ENCODE measurements at places on chromosomes 3 and 15.

GRCh38 chr3:178777718-178778411 lies 241.6 kb downstream of the KCNMB2 start:
- DNase-seq: no peak

DNA sequence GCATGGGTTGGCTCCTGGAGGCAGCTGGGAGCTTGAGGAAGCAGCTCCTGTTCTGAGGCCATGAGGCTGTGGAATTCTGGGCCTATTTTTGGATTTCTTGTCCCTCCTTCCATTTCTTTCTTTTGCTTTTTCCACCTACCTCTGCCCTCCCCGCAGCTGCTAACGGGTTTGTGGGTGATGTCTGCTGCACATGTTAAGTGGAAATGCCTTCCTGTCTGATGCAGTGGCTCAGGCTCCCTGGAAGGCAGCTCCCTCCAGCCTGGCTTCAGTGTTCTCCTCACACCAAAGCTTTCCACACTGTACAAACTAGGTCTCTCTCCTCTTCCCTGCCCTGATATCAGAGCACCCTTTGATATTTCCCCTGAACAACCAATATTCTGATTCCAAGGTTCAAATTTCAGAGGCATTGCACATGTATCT lies 33.8 kb upstream of the ESYT3 start:
- DNase-seq: no peak

DNA sequence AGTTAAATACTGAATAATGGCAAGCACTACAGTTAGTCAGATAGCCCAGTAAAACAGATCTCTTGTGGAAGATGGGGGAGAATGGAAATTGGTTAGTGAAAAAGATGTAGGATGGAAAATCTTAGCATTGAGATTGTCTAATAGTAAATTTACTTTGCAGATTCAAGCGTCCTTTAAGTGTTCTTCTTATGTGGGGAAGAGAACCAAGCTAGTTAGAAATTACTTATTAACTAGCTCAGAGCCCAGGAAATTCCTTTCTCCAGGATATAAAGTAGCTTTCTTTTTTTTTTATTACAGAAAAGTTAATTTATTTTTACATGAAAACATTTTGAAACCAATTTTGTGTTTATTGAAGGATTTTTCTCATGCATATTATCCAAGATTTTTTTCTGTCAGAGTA lies 36.7 kb downstream of the TIPARP start:
- no peak for DNase-seq

DNA sequence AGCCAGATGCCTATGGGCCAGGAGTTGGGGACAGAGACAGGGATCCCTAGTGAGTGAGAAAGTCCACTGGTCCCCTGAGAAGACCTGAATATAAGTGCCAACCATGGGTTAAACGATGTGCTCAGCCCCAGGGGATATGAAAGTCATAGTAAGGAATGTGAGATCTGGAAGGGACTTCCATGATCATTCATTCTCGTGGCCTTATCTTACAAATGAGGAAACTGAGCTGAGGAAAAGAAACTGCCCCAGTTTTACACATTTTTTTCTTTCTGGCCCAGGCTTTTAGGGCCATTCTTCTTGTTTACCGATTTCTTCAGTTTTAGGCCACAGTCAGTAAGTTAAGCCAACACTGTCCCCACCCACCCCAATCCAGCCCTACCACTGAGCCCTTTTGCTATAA lies 11.1 kb downstream of the CD80 start:
- DNase-seq: no peak

DNA sequence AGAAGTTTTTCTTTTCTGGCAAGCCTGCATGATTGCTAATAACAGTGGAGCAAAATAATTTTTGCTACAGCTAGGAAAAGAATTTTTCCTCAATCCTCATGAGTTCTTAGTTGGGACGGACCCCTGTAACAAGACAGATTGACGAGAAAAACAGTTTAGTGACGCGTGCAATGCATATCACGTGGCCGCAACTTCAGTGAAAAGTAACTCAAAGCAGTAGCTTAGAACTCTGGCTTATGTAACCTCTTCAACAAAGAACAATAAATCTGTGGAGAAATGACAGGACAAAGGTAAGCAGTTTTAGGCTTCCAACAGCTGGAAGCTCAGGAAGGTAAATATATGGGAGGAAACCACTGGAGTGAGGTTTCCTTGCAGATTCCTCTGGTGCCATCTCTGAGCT lies 19.7 kb downstream of the FAM107A start:
- no peak for DNase-seq

- peak; percentile 11 for DNase-seq
Observed at GRCh38 chr3:126679318-126679751, 24.4 kb upstream of the TXNRD3 start.

DNA sequence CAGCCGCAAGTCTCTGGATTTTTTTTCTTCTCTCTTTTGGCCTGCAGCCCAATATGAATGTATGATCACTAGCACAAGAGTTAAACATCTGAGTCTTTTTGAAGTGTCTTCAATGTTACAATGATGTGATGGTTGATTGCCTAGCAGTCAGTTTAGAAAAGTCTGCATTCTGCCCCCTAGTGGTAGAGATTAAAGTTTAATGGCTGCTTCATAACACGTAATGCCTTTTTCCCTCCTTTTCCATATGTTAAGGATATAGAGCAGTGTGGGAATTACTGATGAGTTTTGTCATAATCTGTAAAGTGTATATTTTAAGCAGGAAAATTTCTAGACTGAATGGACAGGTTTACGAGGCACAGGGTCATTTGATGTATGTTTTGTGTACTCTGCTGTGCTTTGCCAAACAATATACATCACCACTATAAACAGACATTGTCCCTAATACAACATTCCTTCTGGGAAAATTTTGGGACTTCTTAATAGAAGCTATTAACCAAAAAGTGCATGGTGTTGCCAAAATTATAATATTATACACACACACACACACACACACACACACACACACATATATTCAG lies 1038.5 kb upstream of the NR2F2 start:
- no peak for DNase-seq

GRCh38 chr3:167810236-167810635 lies 74.7 kb downstream of the SERPINI1 start:
- DNase-seq: no peak

GRCh38 chr15:94532226-94532625 lies 300.9 kb downstream of the MCTP2 start:
- DNase-seq: no peak

DNA sequence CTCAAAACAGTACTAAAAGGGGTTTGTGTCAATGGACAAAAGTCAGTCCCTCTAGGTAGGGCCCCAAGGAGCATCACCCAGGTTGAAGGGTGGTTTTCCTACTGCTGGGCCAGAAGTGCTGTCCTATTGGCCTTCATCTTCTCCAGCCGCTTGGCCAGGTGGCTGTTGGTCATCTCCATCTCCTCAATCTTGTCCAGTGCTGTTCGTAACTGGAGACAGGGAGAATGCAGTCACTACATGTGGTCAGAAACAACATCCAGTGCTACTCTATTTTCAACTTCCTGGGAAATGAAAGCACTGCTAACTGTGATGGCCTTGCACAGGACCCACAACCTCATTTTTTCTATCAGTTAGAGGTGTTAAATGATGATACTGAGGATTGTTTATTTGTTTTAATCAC lies 60.4 kb downstream of the MLH1 start:
- no peak for DNase-seq

DNA sequence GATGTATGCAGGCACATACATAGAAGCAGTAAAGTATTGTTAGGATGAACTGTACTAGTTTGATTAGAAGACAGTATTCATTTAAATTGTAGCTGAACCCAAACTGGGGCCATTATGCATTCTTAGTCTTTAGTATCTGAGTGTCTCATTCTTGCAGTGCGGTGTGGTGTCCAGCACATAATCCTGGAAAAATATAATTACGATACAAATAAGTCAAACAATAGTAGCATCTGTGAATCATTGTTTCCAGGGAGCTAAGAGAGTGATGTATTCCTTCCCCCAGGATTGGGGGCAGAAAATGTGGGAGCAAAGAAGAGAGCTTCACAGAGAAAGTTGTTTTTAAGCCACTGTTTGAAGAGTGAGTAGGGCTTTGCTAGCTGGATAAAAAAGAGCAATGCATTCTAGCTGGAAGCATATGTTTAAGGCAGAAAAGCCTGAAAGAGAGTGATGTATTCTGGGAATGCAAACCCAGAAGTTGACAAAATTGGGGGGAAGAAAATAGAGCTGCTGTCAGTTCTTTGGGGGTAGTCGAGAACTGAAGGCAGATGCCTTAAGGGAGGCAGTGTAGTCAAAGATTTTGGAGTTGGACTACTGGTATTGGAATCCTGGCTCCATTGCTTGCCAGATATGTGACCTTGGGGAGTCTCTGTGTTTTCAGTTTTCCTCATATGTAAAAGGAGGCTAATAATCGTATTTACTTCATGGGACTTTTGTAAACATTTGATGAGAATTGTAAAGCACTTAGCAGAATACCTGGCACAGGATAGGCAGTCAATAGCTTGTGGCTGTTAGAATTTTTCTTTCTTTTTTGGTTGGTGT lies 14.1 kb downstream of the SLMAP start:
- DNase-seq: no peak

GRCh38 chr3:36729204-36730056 lies 34.9 kb downstream of the DCLK3 start:
- DNase-seq: no peak

GRCh38 chr15:99059010-99059981 lies 45.6 kb upstream of the SYNM start:
- no peak for DNase-seq

DNA sequence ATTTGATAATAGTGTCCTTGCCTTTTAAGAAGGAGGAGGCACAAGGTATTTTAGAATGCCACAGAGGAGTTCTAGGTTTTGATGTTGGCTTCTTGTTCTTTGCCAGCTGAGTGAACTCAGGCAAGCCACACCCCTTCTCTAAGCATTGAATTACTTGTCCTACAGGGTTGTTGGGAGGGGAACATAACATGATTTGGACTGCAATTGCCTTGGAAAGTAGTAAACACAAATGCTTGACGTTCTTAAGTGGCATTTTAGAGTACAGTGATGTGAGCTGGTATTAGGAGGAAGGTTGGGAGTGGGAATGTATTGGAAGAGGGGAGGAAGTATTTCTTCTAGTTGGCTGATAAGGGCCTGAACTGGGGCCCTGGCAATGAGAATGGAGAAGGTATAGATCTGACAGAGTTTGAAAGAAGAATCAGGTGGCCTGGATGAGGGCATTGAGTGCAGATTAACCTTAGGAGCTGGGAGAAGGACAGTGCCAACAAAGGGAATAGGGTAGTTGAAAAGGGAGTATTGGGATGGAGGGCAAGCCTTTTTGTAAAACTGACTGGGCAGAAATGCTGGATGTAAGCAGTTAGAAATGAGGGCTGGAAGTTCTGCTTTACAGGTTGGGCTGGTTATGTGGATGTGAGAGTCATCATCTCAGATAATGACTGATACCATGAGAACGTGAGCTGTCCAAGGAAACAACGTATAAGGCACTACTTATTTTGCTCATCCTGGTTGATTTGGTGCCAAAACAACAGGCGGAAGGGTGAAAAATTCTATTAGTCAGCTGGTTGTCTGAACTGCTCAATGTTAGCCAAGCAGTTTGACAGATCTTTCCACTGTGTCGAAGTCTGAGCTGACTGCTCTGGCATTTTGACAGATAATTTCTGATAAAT lies 16.7 kb downstream of the KAT2B start:
- DNase-seq: no peak

DNA sequence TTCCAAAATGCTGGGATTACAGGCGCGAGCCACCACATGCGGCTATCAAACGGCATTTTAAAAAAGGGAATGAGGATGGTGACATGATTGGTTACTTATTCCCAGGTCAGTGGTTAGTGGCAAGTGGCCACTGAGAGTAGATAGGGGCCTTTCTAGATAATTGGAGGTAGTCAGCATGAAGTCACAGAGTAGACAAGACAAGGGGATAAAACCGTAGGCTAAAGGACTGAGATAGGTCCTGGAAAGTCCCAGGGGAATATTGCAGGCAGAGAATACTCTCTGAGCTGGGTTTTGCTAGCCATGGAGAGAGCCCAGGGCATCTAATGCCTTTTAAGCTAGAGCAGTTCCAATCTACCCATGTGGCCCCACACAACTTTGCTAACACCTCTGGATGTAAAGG lies 52.2 kb downstream of the KCNAB1 start:
- DNase-seq: no peak

- no peak for DNase-seq
Observed at GRCh38 chr15:81106560-81106959, 27.5 kb upstream of the CFAP161 start.

- DNase-seq: no peak
Observed at GRCh38 chr15:86373147-86373546, 293.5 kb downstream of the AGBL1 start.

GRCh38 chr3:4999531-5000184 lies 20.4 kb downstream of the BHLHE40 start:
- DNase-seq: no peak

GRCh38 chr3:122353215-122353614 lies 28.2 kb downstream of the CSTA start:
- no peak for DNase-seq

DNA sequence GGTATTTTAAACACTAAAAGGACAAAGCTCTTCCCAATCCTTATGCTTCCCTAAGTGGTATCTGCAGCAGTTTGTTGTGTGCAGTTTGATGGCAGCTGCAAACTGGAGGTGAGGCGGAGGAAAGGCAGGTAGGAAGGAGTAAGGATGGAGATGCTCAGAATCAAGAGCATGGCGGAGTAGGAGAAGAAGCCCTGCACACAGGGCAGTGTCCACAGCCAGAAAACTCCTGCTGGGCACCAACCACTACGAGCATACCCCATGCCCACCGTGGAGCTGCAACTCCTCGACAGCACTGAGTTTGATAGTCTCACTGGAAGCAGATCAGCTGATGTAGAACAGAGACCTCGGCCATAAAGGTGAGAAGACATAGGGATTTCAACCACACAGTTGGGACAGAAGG lies 30.3 kb upstream of the ESYT3 start:
- no peak for DNase-seq
